ENCODE measurements at places on chromosomes 4 and X.
A peak's percentile ranks its signal among the peaks of the same experiment; 100 is the strongest.

DNA sequence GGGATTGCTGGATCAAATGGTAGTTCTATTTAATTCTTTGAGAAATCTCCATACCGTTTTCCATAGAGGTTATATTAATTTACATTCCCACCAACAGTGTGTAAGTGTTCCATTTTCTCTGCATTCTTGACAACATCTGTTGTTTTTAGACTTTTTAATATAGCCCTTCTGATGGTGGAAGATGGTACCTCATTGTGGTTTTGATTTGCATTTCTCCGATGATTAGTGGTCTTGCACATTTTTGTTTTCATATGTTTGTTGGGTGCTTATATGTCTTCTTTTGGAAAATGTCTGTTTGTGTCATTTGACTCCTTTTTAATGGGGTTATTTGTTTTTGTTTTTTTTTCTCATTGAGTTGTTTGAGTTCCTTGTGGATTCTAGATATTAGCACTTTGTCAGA is 75.3 kb upstream of the PUDP start:
- no peak overlapping the region for H3K27ac ChIP-seq
- DNase-seq, result no peak
- H3K27me3 ChIP-seq, result no peaks in the 10 kb centered on the region

DNA sequence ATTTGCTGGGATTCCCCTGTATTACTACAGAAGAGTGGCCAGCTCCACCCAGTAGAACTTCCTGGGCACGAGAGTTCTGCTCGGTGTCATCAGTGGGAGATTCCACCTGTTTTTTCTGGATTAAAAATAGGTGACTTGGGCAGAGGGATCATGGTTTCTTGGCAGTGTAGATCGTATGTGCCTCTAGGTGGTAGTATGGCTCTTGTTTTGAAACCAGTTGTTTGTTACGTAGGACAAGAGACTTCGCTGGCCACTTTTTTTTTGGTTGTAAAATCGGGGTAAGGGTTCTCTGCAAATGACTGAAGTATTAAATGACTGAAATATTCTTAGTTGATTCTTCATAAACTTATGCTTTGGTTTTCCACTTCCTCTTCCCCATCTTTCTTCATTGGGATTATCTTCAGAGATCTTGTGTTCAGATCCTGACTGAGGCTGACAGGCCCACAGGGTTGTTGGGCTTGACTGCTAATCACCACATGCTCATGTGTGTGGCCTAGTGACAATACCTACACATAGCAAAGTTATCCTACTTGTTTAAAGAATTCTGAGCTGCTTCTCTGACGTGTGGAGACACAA is 43.8 kb upstream of the WDR1 start:
- H3K4me3 ChIP-seq, result no peak overlapping the region
- DNase-seq, result no peak
- H3K27me3 ChIP-seq, result peaks cover 16% of the 10 kb centered on the region

GRCh38 chr4:73860181-73860580 is 7.1 kb downstream of the PF4V1 start:
- no peak for DNase-seq
- peaks cover 8% of the 10 kb centered on the region for H3K27me3 ChIP-seq
- H3K4me3 ChIP-seq, result no peak overlapping the region
- H3K4me1 ChIP-seq, result no peaks in the 10 kb centered on the region
- H3K36me3 ChIP-seq, result no peaks in the 10 kb centered on the region
- H3K27ac ChIP-seq, result no peak overlapping the region

DNA sequence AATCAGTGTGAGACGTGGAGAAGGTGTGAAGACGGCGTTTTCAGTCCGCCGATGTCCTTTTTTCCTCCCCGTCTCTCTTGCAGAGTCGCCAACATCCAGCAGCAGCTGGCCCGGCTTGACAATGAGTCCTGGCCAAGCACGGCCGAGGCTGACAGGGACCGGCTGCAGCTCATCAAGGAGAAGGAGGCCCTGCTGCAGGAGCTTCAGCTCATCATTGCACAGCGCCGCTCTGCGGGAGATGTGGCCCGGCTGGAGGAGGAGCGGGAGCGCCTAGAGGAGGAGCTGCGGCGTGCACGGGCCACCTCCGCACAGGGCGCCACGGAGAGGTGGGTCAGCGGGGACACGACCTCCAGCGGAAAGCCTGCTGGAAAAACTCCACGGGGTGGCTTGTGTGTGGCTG is 47.1 kb upstream of the CLCN4 start:
- peaks cover 3% of the 10 kb centered on the region for H3K27me3 ChIP-seq
- H3K4me3 ChIP-seq, result peak overlapping the region; percentile 72
- no peak for DNase-seq

- H3K4me3 ChIP-seq, result no peak overlapping the region
- no peaks in the 10 kb centered on the region for H3K36me3 ChIP-seq
- H3K4me1 ChIP-seq, result no peaks in the 10 kb centered on the region
Measured at GRCh38 chrX:97968376-97969163, 1084.9 kb downstream of the RPA4 start.

- no peak overlapping the region for H3K27ac ChIP-seq
- no peak for DNase-seq
- H3K36me3 ChIP-seq, result no peaks in the 10 kb centered on the region
- H3K4me1 ChIP-seq, result no peaks in the 10 kb centered on the region
- no peak overlapping the region for H3K4me3 ChIP-seq
Measured at GRCh38 chr4:31016322-31017061, 296.3 kb downstream of the PCDH7 start.

- H3K27ac ChIP-seq, result no peak overlapping the region
- H3K4me3 ChIP-seq, result no peak overlapping the region
- H3K36me3 ChIP-seq, result no peaks in the 10 kb centered on the region
- peaks cover 5% of the 10 kb centered on the region for H3K27me3 ChIP-seq
- DNase-seq, result no peak
Measured at GRCh38 chr4:176981551-176981950, 188.8 kb upstream of the VEGFC start.

DNA sequence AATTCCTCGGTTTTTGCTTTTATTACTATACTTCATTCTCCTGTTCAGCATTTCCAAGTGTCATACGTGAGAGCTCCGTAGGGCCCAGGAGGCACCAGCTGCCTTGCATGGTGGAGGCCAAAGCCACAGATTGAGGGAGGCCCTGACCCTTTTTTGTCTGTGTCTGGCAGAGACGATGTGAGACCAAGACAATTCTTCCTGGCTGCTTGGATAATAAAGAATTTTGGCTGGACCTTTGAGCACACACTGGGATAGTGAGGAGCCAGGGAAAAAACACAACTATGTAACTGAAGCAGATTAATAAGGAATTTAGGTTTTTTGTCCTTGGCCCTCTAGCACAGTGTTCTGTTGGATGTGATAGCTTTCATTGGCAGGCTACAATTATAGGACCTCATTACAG is 161.0 kb downstream of the CPXCR1 start:
- H3K4me1 ChIP-seq, result no peaks in the 10 kb centered on the region
- DNase-seq, result no peak
- no peaks in the 10 kb centered on the region for H3K27me3 ChIP-seq
- no peak overlapping the region for H3K4me3 ChIP-seq

DNA sequence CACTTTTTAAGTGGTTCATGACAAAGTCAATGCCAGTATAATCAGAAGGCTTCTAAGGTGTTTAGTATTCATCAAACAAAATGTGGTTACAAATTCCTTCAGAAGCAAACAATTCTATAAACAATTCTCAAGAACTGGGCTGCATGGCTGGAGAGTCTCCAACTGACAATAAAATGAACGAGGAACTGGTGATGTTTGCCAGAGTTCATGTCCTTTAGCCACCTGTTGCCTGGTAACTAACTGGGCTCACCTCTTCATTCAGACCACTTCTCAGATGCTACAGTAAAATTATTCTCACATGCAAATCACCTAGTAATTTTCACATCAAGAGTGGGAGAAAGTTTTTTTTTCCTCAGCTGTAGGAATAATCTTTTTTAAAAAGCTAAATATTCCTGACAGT is 53.3 kb downstream of the CAMK2D start:
- H3K4me1 ChIP-seq, result peaks cover 42% of the 10 kb centered on the region
- H3K27ac ChIP-seq, result no peak overlapping the region
- H3K27me3 ChIP-seq, result no peaks in the 10 kb centered on the region
- no peak overlapping the region for H3K4me3 ChIP-seq
- H3K36me3 ChIP-seq, result peaks cover 8% of the 10 kb centered on the region

DNA sequence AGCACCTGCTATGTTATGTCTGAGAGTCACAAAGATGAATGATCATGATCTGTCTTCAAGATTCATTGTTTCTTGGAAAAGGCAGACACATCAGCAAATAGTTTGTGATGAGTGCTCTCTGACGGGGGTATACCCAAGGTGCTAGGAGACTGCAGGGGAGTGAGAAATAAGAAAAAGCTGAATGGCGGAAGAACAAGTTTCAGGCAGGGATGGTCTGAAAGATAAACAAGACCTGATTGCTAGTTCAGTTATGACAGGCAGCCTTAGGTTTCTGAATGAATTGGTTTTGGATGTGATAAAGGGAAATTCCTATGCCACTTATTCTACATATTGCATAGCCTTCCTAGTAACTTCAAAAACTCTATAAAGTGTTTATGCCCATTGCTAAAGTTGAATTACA is 327.0 kb upstream of the DKK2 start:
- no peaks in the 10 kb centered on the region for H3K36me3 ChIP-seq
- H3K27ac ChIP-seq, result no peak overlapping the region
- H3K4me3 ChIP-seq, result no peak overlapping the region
- no peak for DNase-seq
- no peaks in the 10 kb centered on the region for H3K27me3 ChIP-seq

GRCh38 chr4:5785806-5786680 is 75.0 kb downstream of the EVC start:
- peaks cover 6% of the 10 kb centered on the region for H3K36me3 ChIP-seq
- H3K27ac ChIP-seq, result no peak overlapping the region
- no peak for DNase-seq
- no peak overlapping the region for H3K4me3 ChIP-seq
- H3K4me1 ChIP-seq, result no peaks in the 10 kb centered on the region

GRCh38 chrX:53681661-53682060 is 4.9 kb downstream of the HUWE1 start:
- DNase-seq, result no peak
- H3K27me3 ChIP-seq, result no peaks in the 10 kb centered on the region
- peak overlapping the region; percentile 30 for H3K4me3 ChIP-seq

DNA sequence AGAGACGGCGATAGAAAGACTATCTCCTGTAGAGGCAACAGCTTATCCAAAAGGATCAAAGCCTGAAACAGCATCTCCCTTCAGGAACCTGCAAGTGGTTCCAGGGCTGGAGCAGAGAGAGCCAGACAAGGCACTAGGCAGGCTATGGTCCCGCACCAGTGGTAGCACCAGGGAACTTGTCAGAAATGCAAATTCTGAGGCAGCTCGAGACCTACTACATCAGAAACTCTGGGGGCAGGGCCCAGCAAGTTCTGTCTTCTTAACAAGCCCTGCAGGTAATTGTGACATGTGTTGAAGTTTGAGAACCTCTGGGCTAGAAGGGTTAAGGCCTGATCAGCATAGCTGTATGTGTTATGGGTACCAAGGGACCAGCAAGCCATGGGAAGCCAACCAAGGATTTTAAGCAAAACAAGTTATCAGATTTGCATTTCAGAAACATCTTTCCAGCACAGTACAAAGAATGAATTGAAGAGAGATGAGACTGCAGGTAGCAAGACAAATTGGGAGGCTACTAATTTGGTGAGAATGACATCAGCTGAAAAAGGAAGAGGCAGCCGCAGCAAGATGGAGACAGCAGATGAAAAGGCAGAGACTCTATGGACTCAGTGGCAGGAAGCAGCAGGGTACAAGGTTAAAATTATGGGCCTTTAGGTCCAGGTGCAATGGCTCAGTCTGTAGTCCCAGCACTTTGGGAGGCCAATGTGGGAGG is 139.7 kb downstream of the TSPAN5 start:
- peak overlapping the region; percentile 77 for H3K27ac ChIP-seq
- no peaks in the 10 kb centered on the region for H3K27me3 ChIP-seq
- peaks cover 3% of the 10 kb centered on the region for H3K36me3 ChIP-seq
- peak; percentile 36 for DNase-seq

DNA sequence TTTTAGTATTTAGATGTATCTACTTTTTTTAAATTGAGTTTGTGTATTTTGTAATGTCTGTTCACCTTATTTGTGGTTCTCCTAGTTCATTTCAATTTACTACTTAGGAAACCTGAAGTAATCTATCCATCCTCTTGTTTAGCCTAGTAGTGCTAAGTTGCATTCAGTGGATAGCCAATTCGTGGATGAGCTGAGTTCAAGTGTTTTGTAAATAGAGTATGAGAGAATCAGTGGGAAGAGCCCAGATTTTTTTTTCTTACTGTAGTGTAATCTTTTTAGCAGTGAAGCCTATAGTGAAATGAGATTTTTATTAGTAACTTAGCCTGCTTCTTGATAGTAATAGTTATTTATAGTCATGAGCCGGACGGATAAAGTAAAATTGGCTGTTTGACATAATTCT is 21.7 kb downstream of the STAG2 start:
- no peaks in the 10 kb centered on the region for H3K27me3 ChIP-seq
- H3K36me3 ChIP-seq, result no peaks in the 10 kb centered on the region
- DNase-seq, result no peak
- H3K4me3 ChIP-seq, result no peak overlapping the region
- peaks cover 15% of the 10 kb centered on the region for H3K4me1 ChIP-seq

DNA sequence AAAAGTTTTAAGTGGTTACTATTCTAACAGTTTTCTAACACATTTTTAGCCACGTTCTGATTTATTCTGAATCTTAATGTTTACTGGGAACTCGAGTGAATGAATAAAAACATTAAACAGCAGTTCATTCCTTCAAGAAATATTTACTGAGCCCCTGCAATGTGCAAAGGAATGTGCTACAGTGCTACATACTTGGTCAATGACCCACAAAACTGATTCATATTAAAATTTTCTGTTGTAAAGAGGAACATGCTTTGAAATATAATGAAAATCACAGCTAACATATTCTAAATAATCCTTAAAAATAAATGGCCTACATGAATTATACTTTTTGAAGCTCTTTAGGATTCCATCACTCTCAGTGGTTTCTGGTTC is 78.7 kb downstream of the ARAP2 start:
- no peaks in the 10 kb centered on the region for H3K27me3 ChIP-seq
- DNase-seq, result no peak
- no peak overlapping the region for H3K4me3 ChIP-seq
- peaks cover 45% of the 10 kb centered on the region for H3K36me3 ChIP-seq
- H3K4me1 ChIP-seq, result peaks cover 16% of the 10 kb centered on the region
- no peak overlapping the region for H3K27ac ChIP-seq

- DNase-seq, result no peak
- H3K4me1 ChIP-seq, result no peaks in the 10 kb centered on the region
- no peaks in the 10 kb centered on the region for H3K27me3 ChIP-seq
Measured at GRCh38 chrX:44435047-44435446, 91.6 kb upstream of the EFHC2 start.

DNA sequence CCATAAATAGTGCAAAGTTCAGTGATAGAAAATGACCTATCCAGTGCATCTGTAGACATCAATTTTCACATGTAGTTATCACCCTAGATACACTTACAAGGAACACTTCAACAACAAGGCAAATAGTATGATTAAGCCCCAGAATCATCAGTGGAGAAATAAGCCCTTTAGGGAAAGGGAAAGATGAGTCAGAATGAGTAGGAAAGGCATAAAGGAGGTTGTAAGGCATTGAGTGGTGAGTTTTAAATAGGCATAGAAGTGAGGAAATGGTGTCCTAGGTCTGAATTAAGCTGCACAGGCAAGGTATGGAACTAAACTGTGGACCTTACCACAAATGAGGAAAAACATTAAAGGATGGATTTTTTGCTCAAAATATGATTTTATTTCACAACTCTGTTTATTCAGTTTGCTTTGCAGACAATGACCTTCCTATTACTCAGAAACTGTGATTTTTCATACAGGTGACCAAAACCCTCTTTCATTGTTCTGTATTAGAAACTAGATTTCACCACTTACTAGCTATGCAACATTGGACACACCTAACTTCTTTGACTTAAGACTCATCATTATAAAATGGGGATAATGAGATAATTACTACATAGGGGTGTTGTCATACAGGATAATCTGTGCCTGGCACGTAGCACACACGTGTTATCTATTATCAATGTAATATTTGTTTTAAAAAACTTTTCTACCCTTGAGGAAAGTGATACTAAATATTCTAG is 57.0 kb upstream of the MAP9 start:
- no peaks in the 10 kb centered on the region for H3K4me1 ChIP-seq
- H3K36me3 ChIP-seq, result no peaks in the 10 kb centered on the region
- H3K4me3 ChIP-seq, result no peak overlapping the region
- no peak for DNase-seq
- H3K27me3 ChIP-seq, result no peaks in the 10 kb centered on the region
